Naive thymus-derived CD8-positive, alpha-beta T cell (primary cell): ENCODE measurements at places on chromosomes 6 and 20. TPM values are rescaled to one million over a fixed set of nuclear protein-coding genes. Genes with fewer than 3 reads are reported as not detected.

Gene B4GALT5
- total RNA-seq: 6.8 TPM

Gene MATN4
- not detected for total RNA-seq

Gene FILIP1
- total RNA-seq: not detected

Gene VNN1
- not detected for total RNA-seq

Gene SPATA25
- total RNA-seq: 4.1 TPM

Gene BMP7
- total RNA-seq: not detected

Gene HM13
- 109 TPM for total RNA-seq

Gene ENPP5
- 1.2 TPM for total RNA-seq

Gene OPRL1
- total RNA-seq: 1.1 TPM

Gene SLC17A1
- total RNA-seq: not detected

Gene LY6G6C
- total RNA-seq: not detected

Gene JAG1
- 0.18 TPM for total RNA-seq
